ENCODE measurements at places on chromosomes 1 and 21.

DNA sequence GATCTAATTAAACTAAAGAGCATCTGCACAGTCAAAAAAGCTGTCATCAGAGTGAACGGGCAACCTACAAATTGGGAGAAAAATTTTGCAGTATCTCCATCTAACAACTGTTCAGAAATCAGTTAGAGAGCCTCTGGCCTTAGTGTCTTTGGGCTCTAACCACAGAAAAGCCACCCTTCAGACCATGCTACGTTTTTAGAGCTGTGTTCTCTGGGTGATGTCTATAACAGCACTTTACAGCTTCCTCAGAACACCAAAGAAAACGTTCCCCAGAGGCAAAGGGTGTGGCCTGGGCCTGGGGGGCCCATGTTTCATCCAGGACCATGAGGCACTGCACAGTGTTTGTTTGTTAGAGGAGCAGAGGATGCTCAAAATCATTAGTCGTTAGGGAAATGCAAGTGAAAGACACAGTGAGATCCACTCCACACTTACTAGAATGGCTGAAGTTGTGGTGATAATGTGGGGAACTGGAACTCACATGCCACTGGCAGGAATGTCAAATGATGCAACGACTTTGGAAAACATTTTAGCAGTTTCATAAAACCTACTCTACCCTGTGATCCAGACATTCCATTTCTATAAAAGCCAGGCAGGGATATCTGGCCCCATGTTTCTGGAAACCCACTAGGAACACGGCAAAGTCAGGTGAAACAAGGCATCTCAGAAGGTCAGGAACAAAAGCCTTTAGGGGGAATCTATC, 250.4 kb upstream of the HOOK1 start:
- DNase-seq: no peak

DNA sequence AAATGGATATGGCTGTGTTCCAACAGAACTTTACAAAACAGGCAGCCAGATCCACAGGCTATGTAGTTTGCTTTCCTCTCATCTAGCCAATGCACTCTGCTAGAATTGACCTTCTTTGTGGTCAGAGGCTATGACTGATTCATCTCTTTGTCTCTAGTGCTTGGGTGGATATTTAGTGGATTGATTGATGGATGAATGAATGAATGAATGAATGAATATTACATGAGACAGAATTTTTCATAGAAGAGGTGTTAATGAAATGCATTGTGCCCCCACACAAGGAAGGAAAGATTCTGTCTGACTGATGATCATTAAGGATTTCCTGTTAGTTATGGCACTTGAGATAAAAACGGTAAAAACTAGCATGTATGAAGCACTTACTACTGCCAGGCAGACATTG, 50.5 kb upstream of the ZYG11A start:
- peak; percentile 71 for DNase-seq

DNA sequence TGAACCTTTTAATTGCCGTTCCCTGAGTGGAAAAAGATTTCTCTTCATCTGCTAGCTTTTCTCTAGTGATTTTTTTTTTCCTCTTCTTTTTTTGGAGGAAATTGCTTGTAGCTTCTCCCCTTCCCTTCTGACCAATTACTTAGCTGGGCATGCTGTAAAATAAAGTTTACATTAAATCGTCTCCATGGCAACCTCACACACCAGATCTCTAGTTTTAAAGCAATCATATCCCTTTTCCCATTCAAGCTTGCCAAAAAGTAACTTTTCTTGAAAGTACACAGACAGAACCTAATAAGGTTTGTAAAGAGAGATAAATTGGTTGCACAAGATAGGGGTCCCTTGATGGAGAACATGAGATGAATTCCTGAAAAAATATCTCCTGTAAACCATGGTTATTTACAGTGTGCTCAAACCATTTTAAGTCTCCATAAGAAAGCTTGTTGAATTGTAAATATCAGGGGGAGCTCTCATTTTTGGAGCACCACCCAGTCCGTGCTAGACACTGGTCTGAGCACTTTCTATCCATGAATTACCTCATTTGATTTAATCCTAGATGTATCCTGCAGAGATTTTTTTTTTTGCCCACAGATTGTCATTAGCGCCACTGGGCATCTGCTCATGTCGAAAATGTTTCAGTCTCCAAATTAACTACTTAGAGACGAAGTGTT, 32.6 kb upstream of the HTR1D start:
- DNase-seq: peak; percentile 16

GRCh38 chr1:21543598-21543997, 34.4 kb downstream of the ALPL start:
- no peak for DNase-seq

DNA sequence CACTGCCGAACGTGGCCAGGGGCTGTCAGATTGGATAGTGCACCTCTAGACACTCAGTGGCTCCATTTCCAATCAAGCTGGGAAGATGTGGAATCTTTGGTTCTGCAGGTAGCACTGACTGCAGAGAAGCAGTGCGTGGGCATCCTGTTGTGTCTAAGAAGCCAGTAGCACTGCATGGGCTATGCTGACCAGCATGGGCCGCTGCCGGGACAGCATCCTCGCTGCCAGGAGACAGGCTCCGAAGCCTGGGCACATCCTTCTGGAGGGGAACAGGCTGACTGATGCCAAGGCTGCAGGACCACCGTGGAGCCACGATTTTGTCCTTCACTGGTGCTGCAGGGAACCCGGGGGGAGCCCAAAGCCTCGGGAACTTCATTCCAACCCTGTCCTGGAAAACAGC, 649.4 kb downstream of the NPHP4 start:
- no peak for DNase-seq

- DNase-seq: no peak
These were observed 71.0 kb downstream of the PRKCZ start for GRCh38 chr1:2121101-2121691.

GRCh38 chr21:39430457-39430856, 15.1 kb downstream of the LCA5L start:
- DNase-seq: no peak

DNA sequence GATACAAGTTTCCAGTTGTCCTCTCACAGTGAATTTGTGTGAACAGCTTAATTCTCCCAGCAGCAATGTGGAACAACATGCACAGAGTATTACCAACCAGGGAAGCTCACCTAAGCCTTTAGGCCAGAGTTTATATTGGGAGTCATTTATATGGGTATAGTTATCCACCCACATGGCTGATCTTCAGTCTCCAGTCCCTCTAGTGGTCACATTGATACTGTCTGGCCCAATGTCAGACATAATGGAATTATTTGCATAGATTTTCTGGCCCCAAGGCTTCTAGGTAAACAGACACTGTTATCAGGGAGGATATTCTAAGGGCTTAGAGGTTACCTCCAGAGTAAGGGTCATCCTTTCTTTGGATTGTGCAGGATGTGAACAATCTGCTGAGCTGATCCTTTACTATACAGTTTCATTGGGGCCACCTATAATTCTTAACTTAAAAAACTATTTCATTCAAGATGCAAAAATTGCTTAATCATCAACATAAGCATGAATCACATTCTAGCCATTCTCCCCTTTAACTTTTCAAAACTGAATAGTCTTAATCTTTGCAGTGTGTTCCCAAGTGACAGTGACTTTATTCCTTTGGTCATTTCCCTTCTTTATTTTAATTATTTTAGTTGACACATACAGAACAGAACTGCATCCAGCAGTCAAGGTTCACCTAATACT, 210.9 kb downstream of the LTN1 start:
- DNase-seq: peak; percentile 58

DNA sequence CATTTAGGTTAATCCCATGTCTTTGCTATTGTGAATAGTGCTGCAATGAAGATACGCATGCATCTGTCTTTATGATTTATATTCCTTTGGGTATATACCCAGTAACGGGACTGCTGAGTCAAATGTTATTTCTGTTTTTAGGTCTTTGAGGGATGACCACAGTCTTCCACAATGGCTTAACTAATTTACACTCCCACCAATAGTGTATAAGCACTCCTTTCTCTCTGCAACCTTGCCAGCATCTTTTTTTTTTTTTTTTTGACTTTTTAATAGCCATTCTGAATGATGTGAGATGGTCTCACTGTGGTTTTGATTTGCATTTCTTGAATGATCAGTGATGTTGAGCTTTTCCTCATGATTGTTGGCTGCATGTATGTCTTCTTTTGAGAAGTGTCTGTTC, 33.5 kb downstream of the ASH1L start:
- DNase-seq: no peak

GRCh38 chr1:244833734-244834542, 1.5 kb upstream of the COX20 start:
- DNase-seq: peak; percentile 78

- DNase-seq: peak; percentile 78
These were observed 42.5 kb downstream of the PLPPR5 start for GRCh38 chr1:98962156-98962555.

- peak; percentile 32 for DNase-seq
These were observed 73.8 kb downstream of the RPE65 start for GRCh38 chr1:68375919-68376318.

- DNase-seq: peak; percentile 18
These were observed 633 bp downstream of the THEMIS2 start for GRCh38 chr1:27872802-27873551.

DNA sequence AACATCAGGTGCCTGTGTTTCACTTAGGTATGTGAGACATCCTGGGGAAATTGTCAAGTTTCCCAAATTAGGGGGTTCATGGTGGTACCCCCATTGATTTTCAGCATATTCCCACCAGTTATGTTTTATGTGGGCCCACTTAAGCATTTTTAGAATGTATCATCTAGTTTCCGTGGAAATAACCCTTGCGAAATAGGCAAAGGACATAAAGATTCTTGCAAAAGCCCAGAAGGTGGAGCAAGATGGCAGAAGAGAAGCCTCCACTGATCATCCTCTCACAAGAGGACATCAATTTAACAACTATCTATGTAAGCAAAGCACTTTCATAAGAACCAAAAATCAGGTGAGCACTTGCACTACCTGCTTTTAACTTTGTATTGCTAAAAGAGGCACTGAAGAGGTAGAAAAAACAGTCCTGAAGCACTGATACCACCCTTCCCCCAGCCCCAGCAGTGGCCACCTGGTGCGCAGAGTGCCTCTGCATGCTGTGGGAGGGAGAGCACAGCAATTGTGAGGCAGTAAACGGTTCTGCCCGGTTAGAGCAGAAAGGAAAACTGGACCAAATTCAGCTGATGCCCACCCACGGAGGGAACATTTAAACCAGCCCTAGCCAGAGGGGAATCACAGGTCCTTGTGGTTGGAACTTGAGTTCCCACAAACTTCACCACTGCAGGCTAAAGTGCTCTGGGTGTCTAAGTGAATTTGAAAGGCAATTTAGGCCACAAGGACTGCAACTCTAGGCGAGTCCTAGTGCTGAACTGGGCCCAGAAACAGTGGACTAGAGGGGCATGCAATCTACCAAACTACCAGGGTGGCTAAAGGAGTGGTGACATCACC, 23.2 kb downstream of the MCOLN2 start:
- DNase-seq: peak; percentile 71

- DNase-seq: peak; percentile 50
These were observed 494.6 kb upstream of the ADGRL4 start for GRCh38 chr1:79501153-79501552.

DNA sequence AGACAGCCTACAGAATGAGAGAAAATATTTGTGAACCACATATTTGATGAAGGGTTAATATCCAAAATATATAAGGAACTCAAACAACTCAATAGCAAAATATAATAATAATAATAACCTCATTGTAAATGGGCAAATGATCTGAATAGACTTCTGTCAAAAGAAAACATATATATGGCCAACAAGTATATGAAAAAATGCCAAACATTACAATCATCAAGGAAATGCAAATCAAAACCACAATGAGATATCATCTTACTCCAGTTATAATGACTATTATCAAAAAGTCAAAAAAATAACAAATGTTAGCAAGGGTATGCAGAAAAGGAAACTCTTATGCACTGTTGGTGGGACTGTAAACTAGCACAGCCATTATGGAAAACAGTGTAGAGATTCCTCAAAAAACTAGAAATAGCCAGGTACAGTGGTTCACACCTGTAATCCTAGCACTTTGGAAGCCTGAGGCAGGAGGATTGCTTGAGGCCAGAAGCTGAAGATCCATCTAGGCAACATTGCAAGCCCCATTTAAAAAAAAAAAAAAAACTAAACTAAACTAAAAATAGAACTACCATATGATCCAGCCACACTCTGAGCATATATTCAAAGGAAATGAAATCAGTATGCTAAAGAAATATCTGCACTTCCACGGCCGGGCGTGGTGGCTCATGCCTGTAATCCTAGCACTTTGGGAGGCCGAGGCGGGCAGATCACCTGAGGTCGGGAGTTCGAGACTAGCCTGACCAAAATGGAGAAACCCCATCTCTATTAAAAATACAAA, 17.3 kb upstream of the TRIM67 start:
- no peak for DNase-seq

GRCh38 chr21:25314247-25314646, 293.0 kb downstream of the MRPL39 start:
- no peak for DNase-seq

- peak; percentile 92 for DNase-seq
These were observed 73.3 kb downstream of the MRPL37 start for GRCh38 chr1:54273092-54273794.

- DNase-seq: no peak
These were observed 713 bp upstream of the HMGCL start for GRCh38 chr1:23825762-23826522.

DNA sequence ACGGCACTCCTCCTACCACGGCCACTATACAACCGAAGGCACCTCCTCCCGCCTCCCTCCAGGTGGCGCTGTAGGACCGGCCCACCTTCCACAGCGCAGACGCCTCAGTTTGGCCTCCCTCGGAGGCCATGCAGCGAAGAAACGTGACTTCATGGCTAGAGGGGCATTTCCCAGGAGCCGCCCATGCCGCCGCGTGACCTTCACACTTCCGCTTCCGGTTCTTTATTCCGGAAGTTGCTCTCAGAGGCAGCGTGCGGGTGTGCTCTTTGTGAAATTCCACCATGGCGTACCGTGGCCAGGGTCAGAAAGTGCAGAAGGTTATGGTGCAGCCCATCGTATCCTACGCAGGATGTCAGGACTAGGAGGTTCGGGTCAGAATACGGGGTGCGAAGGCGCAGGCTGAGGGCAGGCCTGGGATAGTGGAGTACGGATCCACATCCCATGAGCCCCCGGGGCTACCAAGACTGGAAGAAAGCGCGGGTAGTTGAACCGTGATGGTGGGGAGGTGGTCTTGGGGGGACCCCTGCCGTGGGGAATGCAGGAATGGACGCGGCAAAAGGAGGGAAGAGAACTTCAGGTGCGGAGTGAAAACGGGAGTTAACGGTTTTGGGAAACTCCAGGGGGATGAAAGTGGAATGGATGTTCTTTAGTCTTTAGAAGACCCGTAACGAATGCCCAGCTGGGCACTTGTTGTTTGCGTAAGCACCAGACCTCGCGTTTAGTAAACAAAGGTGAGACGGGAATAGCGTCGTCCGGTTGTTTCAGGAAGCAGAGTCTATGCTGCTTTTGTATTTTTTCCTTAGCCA, at the start of gene SNRPE:
SNRPE (plus strand) TSS at position 221 of the 806 bp plus-strand sequence; CDS start at position 282, 61 bp downstream.
- peak; percentile 97 for DNase-seq

GRCh38 chr21:24514081-24514733, 1093.1 kb downstream of the MRPL39 start:
- peak; percentile 0 for DNase-seq

DNA sequence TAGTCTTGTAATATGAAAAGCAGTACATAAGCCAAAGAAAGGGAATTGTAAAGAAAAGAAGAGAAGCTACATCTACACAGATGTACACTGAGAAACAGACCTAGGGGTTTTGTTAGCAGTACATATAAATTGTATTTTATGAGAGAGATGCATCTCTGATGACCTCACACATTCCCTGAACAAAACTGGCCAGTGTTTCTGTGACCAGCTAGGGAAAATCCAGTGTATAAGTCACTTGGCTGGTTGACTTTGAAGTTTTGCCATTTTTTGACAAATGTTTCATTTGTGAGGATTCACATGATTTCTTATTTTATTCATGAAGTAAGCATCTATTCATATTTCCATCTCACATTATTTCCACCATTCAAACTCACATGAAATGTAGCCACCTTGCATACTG, 28.3 kb upstream of the DYNLT5 start:
- peak; percentile 38 for DNase-seq

Measured in iris pigment epithelial cell (primary cell).